Activated CD4-positive, alpha-beta T cell treated with anti-CD3 and anti-CD28 coated beads for 36 hours (primary cell): ENCODE measurements at places on chromosomes 1 and 21. TPM values are rescaled to one million over a fixed set of nuclear protein-coding genes. Genes with fewer than 3 reads are reported as not detected.
A peak's percentile ranks its signal among the peaks of the same experiment; 100 is the strongest.

DNA sequence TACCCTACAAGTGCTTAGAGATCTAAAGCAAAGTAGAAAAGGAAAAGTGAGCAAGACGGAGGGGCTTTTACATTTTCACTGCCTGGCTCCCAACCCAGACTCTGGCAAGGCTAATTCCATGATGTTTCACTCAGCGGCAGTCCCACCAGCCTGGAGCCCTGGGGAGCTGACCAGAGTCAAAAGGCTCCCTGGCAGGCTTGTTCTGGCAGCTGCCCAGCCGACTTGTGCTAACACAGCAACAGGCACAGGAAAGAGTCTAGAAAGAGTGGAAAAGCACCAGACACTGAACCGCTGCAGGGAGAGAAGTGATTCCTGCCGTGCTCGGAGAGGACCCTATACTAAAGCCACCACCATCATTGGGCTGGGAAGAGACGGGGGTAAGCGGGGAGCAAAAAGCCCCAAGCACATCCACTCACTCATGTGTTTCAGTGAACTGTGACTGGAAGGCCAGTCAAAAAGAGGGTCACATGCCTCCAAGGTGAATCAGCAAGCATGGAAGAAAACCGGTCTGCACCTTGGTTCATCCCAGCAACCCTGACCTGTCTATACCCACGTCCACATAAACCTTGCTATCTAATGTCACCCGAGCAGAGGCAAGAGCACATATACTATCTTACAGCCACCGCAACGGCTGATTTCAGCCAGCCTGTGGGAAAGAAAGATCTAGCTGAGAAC lies 8.0 kb downstream of the SMIM12 start:
- H3K36me3 ChIP-seq = peaks cover 39% of the 10 kb centered on the region
- peaks cover 10% of the 10 kb centered on the region for H3K4me1 ChIP-seq
- H3K27ac ChIP-seq = no peak overlapping the region
- no peak for DNase-seq

Gene EPS8L3
- not detected for total RNA-seq

DNA sequence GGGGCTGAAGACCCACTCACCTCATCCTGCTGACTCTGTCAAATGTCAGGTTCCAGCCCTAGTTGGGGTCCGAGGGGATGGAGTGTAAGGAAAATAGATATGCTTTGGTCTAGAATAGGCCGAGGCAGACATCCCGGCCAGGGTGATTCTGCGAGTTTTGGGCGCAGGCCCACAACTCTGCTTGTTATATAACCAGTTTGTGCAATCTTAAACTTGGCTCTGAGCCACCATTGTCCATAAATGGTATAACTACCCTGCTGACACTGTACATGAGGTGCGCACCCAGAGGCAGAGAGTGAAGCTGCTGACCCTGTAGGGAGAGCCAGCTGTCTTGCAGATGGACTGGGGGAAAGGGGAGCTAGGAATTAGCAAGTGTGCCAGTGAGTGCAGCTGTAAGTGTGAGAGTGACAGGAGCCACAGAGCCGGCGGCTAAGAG lies 1388.8 kb downstream of the AMY1C start:
- H3K36me3 ChIP-seq = no peaks in the 10 kb centered on the region
- H3K27ac ChIP-seq = no peak overlapping the region
- no peaks in the 10 kb centered on the region for H3K4me1 ChIP-seq

- H3K27ac ChIP-seq = no peak overlapping the region
- peaks cover 28% of the 10 kb centered on the region for H3K27me3 ChIP-seq
- DNase-seq = no peak
- H3K4me1 ChIP-seq = peaks cover 6% of the 10 kb centered on the region
Observed at GRCh38 chr1:17113963-17114362, 5.3 kb downstream of the PADI2 start.

- no peak for DNase-seq
- H3K27ac ChIP-seq = no peak overlapping the region
- no peak overlapping the region for H3K4me3 ChIP-seq
- H3K36me3 ChIP-seq = no peaks in the 10 kb centered on the region
- peaks cover 6% of the 10 kb centered on the region for H3K4me1 ChIP-seq
- H3K27me3 ChIP-seq = peaks cover 39% of the 10 kb centered on the region
Observed at GRCh38 chr1:157993918-157994605, 617 bp downstream of the KIRREL1 start.

DNA sequence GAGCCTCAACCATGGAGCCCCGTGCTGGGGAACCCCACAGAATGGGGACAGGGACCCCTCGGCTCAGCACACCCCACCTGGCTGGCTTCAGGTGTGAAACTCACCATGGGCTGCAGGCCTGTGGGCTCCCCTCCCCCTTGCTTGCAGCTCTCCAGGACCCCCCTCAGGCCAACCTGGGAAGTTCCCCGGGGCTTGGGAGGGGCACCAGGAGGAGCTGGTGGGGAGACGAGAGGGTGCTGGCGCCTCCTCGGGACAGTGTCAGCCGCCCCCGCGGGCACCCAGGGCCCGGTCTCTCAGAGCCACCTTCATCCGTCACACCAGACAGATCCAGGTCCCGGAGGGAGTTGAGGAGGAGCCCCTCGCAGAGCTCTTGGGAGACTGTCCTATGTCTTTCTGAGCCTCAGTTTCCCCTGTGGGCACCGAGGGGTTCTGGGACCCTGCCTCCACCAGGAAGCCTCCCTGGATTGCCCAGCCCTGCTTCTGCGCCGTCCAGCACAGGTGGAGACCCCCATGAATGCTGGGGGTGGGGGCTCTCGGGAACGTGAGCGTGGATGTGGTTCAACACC lies 657 bp upstream of the TNFRSF18 start:
- H3K36me3 ChIP-seq = peaks cover 22% of the 10 kb centered on the region
- peak; percentile 59 for DNase-seq
- peak overlapping the region; percentile 77 for H3K4me3 ChIP-seq
- peaks cover 31% of the 10 kb centered on the region for H3K4me1 ChIP-seq

Gene PRRX1
- not detected for total RNA-seq

Gene ADORA1
- not detected for total RNA-seq
